ENCODE measurements at places on chromosomes 1 and 21. TPM values are rescaled to one million over a fixed set of nuclear protein-coding genes. Genes with fewer than 3 reads are reported as not detected.
A peak's percentile ranks its signal among the peaks of the same experiment; 100 is the strongest.

Gene BPNT1
- 25.9 TPM for total RNA-seq

DNA sequence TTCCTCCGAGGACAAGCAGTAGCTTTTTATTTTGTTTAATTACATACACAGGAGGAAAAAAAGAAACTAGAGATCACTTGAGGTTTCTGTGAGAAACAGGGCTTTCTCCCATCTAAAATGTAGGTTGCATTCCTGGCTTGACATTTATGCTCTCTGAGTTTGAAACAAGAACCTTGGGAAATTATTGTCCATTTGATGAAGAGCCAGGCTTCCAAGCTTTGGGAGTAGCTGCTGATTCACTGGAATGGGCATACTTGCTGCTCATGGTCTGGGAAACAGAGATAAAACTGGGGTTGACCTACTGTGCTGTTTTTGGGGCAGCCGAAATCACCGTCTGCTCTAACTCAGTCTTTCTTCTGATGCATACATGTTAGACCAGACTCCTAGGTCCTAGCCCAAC, 165.4 kb downstream of the MIS18A start:
- no peaks in the 10 kb centered on the region for H3K36me3 ChIP-seq
- H3K4me3 ChIP-seq: no peak overlapping the region
- H3K4me1 ChIP-seq: no peaks in the 10 kb centered on the region
- no peaks in the 10 kb centered on the region for H3K27me3 ChIP-seq
- DNase-seq: no peak

DNA sequence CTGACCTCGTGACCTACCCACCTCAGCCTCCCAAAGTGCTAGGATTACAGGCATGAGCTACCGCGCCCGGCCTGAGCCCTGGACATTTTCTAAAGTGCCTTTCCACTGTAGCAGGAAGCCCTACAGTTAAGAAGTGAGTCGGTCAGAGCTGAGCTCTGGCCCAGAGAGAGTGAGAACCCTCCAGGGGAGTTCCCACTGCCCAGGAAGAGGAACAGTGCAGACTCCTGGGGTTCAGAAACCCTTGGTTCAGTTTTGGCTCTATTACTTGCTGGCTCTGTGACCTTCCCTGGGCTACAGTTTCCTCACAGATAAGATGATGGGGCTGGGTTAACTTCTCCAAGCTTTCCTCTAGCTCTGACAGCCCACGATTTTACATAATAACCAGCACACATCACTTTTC, 20.9 kb downstream of the SLC9A1 start:
- no peak overlapping the region for H3K4me3 ChIP-seq
- H3K27me3 ChIP-seq: no peaks in the 10 kb centered on the region
- peaks cover 3% of the 10 kb centered on the region for H3K36me3 ChIP-seq
- no peak overlapping the region for H3K27ac ChIP-seq
- peaks cover 39% of the 10 kb centered on the region for H3K4me1 ChIP-seq
- no peak for DNase-seq

Gene ASTN1
- total RNA-seq: 0.63 TPM

Gene TXNDC12
- total RNA-seq: 40.0 TPM

- no peak overlapping the region for H3K27ac ChIP-seq
- H3K36me3 ChIP-seq: no peaks in the 10 kb centered on the region
- no peaks in the 10 kb centered on the region for H3K4me1 ChIP-seq
Measured at GRCh38 chr21:36210779-36211659, 54.4 kb downstream of the DOP1B start.

DNA sequence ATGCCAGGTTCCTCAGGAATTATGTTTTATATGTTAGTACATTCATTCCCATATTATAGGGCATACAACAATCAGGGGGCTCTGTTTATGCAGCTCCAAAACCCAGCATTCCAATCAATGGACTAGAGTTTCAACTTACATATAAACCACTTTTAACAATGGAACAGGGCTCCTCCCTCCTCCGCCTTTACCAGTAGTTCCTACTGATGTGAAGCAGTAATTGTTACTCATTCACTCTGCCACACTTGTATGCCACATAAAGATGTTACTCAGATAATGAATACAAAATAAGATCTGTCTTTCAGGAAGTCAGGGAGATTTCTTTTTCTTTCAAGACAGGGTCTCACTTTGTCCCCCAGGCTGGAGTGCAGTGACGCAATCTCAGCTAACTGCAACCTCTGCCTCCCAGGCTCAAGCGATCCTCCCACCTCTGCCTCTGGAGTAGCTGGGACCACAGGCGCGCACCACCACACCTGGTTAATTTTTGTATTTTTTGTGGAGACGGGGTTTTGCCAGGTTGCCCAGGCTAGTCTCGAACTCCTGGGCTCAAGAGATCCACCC, 17.1 kb downstream of the ZNF281 start:
- no peak overlapping the region for H3K4me3 ChIP-seq
- DNase-seq: no peak
- no peaks in the 10 kb centered on the region for H3K4me1 ChIP-seq
- H3K27ac ChIP-seq: no peak overlapping the region
- H3K27me3 ChIP-seq: no peaks in the 10 kb centered on the region

Gene CD101
- under 0.01 TPM for total RNA-seq

Gene ADAM30
- total RNA-seq: not detected

DNA sequence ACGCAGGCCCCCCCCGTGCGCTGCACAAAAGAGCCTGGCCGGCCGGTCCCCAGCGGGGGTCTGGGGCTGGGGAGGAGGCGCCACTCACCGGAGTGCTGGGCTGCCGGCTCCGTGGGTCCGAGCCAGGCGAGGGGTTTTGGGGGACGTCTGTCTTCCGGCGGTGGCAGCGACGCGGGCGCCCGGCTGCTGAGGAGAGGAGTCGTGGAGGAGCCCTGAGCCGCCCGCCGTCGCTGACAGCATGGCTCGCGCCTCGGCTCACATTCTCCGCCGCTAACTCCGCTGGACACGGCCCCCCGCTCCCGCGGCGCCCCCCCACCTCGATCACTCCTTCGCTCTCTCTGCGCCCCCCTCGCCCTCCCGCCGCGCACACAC, 649 bp downstream of the AHDC1 start:
- peaks cover 62% of the 10 kb centered on the region for H3K4me1 ChIP-seq
- H3K4me3 ChIP-seq: peak overlapping the region; percentile 91
- peak overlapping the region; percentile 99 for H3K27ac ChIP-seq
- no peaks in the 10 kb centered on the region for H3K36me3 ChIP-seq
- no peak for DNase-seq
- no peaks in the 10 kb centered on the region for H3K27me3 ChIP-seq

Gene ETV3L
- not detected for total RNA-seq

DNA sequence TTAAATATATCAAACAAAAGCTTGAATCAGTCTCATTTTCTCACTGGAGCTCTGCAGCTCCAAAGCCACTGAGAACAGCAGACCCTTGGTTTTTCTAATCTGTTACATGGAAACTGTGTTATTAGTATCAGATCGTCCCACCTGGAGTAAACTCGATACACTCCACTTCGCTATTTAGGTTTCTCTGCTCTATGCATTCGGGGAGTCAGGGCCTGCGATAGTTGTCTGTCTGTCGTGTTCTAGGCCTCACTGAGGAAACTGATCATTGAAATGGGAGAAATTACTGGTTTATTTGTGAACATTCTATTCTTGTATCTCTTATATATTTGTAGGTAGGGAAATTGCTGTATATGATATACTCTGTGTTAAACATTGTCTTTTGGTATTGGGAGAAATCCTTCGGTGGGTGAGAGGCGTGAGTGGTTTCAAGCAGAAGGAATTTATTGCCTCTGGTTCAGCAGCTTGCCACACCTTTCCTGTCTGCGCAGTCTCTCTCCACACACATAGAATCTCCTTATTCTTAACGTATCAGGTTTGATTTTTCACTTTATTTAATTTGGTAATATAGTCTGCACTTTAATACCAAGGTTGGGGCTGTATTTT, 8.5 kb downstream of the PRDM2 start:
- DNase-seq: no peak
- H3K4me1 ChIP-seq: no peaks in the 10 kb centered on the region
- no peaks in the 10 kb centered on the region for H3K36me3 ChIP-seq
- no peak overlapping the region for H3K4me3 ChIP-seq
- H3K27me3 ChIP-seq: no peaks in the 10 kb centered on the region
- H3K27ac ChIP-seq: no peak overlapping the region

DNA sequence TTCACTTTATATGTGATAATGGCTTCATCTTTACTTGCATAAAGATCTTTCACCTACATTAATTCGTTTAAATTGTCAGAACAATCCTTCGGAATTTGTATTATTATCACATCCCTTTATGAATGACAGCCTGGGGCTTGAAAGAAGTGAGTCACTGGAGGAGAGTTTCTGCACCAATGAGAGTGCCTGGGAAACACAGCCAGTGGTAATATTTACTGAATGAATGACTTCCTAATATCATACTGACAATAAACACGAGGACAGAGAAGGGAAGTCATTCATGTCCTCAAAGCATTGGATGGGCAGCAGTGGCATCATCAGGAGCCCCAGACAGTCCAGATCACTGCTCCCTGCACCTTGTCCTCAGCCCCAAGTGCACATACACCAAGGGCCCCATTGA, 40.7 kb upstream of the PDE4B start:
- no peak overlapping the region for H3K4me3 ChIP-seq
- no peak for DNase-seq
- H3K27me3 ChIP-seq: no peaks in the 10 kb centered on the region
- H3K36me3 ChIP-seq: no peaks in the 10 kb centered on the region

GRCh38 chr1:27336756-27337155, 5.1 kb upstream of the SYTL1 start:
- H3K27me3 ChIP-seq: no peaks in the 10 kb centered on the region
- H3K27ac ChIP-seq: no peak overlapping the region
- H3K36me3 ChIP-seq: peaks cover 3% of the 10 kb centered on the region
- peaks cover 2% of the 10 kb centered on the region for H3K4me1 ChIP-seq

Gene VANGL1
- total RNA-seq: 6.1 TPM

Gene FMO2
- 31.5 TPM for total RNA-seq

DNA sequence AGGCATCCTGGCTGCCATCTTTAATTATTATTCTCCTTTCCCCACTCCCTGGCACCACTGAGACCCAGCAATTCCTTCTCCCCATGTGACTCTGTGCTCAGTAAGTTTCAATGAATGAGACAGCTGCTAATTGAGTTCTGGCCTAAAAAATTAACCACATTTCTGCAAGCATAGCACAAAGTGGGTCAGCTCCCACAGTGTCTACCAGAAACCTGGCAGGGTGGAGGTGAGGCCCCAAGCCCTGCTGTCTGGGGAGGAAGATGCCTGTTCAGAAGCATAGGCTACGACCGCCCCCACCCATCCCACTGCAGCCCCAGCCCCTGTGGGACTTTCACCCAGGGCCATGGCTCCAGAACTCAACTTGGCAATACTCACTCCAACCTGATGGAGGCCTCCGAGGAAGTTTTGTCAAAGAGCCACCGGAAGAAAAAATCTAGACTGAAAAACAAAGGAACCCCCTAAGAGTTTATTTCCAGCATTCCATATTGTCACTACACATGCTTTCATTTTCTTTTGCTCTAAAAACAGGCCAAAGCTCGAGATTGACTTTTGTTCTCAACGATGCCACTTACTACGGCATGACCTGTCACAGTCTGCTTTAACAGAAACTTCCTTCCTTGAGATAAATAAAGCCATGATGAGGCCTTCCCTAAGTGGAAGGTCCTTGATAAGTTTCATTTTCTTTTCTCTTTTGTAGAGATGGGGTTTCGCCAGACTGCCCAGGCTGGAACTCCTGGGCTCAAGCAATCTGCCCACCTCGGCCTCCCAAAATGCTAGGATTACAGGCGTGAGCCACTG, 26.5 kb downstream of the TMEM63A start:
- no peaks in the 10 kb centered on the region for H3K27me3 ChIP-seq
- no peak overlapping the region for H3K27ac ChIP-seq
- peaks cover 96% of the 10 kb centered on the region for H3K36me3 ChIP-seq
- no peak for DNase-seq

DNA sequence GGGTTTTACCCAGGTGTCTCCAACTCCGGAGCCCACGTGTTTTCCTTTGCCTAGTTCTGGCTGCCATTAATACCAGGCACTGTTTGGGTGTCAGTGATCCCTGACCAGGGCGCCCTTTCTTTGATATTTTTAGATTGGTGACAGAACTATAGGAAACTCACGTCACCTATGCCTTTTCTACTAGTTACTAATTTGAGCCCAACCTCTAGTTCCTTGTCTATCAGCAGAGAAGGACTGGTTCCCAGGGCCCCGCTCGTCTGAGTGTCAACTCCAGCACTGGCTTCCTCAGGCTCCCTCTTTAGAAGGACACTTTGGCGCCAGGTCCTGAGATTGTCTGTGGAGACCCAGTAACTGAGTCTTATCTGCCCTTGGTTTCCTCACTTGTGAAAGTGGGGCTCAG, 9.4 kb downstream of the MFN2 start:
- H3K4me1 ChIP-seq: no peaks in the 10 kb centered on the region
- no peak overlapping the region for H3K4me3 ChIP-seq
- no peak for DNase-seq
- peaks cover 2% of the 10 kb centered on the region for H3K36me3 ChIP-seq
- no peak overlapping the region for H3K27ac ChIP-seq
- no peaks in the 10 kb centered on the region for H3K27me3 ChIP-seq

All from tibial nerve (tissue), 4 donors.